ENCODE measurements at places on chromosomes 6 and 20.

DNA sequence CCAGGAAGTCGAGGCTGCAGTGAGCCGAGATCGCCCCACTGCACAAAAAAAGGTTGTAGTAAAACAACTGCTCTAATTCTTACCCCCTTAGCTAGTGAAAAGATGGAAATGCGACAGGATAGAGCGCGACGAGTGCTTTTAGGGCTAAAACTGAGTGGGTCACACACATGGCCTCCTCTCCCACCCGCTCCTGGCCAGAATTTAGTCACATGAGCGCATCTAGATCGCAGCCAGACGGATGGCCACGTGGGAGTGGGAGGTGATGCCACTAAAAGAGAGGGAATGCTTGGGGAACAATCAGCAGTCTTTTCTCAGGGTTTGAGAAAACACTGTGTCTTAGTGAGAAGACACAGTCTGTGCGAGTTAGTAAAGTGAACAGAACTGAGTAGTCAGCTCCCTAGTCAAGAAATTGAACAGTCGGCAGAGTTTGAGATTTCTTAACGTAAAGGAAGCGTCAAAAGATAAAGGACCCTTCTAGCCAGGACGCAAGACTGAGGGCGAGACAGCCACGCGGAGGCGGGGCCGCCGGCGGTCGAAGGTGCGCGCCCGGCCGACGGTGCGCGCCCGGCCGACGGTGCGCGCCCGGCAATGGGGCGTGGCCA lies 664 bp upstream of the ACTR5 start:
- DNase-seq: no peak

DNA sequence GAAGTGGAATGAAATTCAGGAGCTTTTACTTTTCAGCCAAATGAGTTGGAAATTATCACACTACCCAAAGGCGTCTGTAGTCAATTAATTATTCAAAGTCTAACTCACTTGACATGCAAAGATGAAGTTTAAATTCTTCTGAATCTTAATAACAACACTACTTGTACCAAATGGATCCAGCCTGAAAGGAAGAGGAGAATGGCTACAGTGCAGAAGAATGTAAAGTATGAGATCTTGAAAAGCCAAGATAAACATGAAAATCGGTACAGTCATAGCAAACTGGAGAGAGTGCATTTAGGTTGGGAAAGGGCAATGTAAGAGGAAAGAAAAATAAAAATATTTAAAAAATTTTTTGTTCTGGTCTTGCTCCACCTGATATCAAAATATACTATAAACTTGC lies 195.5 kb downstream of the SIM1 start:
- DNase-seq: peak; percentile 78

DNA sequence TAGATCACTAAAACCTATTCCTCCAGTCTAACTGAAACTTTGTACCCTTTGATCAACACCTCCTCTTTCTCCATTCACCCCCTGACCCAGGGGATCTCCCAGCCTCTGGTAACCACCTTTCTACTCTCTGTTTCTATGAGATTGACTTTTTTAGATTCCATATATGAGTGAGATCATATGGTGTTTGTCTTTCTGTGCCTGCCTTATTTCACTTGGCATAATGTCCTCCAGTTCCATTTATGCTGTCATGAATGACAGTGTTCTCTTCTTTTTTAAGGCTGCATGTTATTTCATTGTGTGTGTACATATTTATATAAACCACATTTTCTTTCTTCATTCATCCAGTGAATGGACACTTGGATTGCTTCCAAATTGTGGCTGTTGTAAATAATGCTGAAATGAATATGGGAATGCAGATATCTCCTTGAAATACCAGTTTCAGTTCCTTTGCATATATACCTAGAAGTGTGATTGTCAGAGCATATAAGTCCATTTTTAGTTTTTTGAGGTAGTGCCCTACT lies 57.7 kb downstream of the DHX35 start:
- DNase-seq: peak; percentile 14

DNA sequence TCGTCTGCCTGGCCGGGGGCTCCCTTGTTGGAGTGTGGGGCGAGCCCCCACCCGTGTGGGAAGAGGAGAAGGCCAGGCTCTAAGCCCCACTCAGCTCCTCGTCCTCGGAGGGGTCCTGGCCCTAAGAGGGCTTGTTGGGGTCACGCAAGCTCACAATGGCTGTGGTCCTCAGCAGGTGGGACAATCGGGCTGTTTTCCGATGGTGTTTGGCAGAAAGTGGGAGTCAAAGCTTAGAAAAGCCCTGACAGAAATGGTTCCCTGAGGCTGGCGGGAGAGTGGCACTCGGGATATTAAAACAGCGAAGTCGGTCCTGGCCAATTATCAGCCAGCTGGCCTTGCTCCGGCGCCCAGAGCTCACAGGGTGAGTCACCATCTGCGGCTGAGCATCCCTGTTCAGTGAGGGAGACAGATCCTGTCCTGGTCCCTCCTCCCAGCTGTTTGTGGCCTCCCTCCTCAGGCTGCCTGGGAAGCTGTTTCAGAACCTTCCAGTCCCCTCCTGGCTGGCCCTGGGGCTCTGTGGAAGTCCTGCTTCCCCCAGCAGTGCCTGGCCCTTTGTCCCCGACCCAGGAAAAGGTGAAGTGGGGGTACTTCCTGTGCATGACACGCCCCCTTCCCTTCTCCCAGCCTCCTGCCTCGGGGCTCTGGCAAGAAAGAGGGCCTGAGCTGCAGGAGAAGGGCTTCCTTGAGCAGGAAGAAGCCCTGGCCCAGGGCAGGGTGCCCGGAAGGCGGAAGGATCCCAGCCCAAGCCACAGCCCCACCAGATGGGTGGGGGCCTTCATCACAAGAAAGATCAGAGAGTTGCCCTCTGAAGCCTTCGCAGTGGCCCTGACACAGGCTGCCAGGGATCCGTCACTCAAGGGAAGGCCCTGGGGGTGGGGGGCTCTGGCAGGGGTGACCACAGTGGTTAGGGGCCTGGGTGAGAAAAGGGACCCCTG lies 53.6 kb upstream of the BHLHE23 start:
- peak; percentile 43 for DNase-seq

- peak; percentile 63 for DNase-seq
Observed at GRCh38 chr6:41970436-41970846, 28.8 kb upstream of the CCND3 start.

DNA sequence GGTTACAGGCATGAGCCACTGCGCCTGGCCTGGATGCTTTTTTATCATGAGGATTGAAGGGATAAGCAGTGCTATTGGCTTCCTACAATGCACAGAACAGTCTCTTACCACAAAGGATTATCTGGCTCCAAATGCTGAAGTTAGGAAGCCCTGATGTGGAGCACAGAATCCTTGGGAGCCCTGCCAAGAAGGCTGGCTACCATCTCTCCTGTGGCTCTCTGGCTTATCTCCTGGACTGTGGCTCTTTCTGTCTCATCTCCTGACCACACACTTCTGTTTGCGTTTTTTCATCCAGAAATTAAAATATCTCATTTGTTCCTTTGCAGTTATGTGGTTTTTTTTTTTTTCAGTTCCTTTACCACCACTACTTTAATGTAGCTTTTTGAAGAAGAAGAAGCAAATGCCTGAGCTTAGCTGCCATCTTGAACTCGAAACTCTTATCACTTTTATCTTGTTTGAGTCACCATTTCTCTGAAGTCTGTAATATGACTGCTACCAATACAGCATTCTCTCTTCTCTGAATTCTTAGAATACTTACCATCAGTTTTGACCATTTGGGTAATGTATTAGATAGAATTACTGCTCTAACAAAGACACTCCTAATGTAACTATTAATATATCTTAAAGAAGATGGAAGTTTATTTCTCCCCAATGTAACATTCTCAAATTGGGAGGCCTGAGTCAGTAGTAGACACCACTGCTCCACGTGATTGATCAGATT lies 1044.7 kb downstream of the KIF16B start:
- peak; percentile 8 for DNase-seq

DNA sequence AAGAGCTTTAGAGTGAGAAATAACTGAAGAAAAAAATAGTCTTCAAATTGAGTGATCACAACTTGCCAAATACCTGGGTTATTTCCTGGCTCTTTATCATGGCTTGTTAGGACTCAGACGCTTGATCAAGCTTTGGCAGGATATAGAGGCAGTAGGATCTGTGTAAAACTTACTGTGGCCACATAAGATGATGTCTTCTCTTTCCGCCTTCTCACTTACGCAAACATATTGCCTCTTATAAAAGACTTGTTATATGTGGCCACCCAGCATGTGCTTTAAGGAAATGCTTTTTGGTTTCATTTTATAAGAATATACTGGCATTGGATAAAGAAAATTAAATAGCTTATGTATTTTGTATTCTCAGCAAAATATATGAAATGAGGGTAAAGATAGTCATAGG lies 101.8 kb upstream of the AKIRIN2 start:
- DNase-seq: no peak

DNA sequence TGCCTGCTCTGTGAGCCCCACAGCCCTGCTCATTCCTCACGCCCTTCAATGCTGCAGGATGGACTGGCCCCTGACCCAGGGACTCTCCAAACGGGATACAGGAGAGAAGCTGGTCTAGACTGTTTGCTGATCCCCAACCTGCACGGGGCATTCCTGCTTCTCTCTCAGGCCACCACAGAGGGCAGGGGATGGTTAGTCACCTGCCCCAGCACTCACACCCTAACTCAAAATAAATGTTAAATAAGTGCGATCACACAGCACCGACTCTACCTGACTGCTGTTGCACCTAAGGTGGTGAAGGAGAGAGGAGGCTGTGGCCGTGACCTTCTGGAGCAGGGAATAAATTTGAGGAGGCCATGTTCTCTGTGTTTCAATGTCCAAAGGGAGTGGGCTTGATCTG lies 39.9 kb upstream of the TGM6 start:
- no peak for DNase-seq

- no peak for DNase-seq
Observed at GRCh38 chr6:89707766-89708165, 69.2 kb upstream of the LYRM2 start.

DNA sequence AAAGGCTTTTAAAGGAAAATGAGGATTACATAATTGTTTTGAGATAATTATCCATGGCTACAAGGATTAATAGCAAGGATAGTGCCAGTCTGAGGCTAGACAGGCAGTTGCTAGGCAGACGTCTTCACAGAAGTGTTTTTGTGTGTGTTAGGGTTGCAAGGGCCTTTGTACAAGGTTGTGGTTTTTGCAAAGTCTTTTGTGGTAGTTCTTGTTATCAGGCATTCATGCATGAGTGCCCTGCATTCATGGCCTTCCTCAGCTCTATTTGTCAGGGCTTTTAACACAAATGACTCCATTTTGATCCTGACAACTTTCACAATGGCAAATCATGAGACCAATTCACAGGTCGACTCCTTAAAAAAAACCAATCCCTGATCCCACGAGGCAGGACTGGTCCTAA lies 68.1 kb upstream of the TXNDC5 start:
- DNase-seq: no peak

GRCh38 chr6:25975923-25976560 lies 13.4 kb downstream of the TRIM38 start:
- no peak for DNase-seq

DNA sequence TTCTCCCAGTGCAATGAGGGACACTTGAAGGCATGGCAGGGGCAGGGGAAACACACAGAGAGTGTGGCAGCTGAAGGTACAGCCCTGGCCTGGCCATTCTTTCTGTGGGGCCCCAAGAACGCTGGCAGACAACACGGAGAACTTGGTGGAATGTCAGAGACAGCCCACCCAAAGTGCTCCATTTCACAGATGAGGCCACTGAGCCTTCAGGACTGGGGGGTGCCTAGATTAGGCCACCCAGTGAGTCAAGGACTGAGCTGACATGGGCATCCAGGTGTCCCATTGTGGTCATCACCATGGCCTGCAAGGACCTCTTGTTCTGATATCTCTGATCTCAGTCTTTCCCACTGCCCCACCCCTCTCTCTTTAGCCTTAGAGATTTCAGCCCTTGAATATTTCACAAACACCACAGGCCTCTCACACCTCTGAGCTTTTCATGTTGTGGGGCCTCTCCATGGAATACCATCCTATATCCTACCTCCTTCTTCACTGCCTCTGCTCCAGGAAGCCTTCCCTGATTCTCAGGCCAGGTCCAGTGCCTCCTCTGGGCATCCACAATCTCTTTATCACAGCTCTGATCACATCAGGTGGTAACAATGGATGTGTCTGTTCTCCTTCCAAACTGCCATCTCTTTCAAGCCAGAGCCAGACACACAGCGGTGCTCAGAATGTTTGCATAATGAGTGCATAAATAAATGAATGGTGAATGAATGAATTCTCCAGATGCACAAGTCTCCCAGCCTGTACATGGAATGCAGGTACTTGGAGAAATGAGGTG lies 2.0 kb upstream of the RSPO4 start:
- DNase-seq: no peak

GRCh38 chr6:168341280-168341900 lies 21.8 kb upstream of the DACT2 start:
- DNase-seq: no peak

DNA sequence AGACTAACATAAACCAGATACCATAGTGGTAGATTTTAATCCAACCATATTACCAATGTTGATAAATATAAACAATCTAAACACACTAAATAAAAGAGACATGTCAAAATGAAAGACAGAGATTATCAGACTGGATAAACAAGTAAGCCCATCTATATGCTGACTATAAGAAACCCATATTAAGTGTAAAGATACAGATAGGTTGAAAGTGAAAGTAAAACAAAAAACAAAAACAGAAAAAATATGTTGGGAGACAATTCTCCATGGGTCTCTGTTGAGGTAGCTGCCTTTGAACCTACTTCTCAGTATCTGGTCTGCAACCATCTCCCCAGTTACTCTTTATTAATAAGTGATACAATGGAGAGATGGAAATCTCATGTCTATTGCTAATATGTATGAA lies 21.2 kb downstream of the REV3L start:
- no peak for DNase-seq

GRCh38 chr20:15673206-15673605 lies 900.0 kb downstream of the KIF16B start:
- DNase-seq: peak; percentile 64

DNA sequence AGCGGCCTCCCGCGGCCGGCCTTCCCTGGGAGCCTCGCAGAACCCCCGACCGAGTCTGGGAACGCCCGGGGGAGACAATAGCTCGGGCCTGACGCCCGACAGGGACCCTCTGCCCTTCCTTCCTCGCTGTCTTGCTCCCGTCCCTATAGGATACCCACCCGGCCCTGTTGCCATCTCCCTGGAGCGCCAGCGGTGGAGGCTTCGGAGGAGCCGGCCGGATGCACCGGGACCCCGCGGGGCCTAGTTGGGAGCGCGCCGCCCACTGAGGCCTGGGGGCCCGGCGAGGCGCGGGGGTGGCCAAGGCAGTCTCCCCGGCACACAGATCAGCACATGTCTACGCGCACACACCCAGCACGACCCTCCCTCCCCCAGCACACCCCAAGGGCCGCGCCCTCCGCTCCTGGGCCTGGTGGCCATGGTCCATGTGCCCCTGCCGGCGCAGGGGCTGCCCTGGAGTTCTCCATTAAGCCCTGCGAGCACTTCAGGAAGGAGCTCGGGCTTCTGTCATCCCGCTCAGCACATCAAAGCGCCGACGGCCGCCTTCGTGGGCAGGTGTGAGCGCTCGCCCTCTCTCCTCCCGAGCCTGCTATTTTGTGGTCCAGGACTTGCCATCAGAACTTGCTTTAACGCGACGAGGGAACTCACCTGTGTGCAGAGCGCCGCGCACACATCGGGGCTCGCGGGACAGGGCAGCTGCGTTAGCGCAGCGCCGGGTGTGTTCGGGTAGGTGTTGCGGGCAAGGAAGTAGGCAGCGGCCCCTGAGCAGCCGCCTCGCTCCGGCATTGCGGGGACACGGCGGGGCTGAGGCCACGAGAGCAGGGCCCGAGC lies 3.7 kb downstream of the FOXF2 start:
- no peak for DNase-seq

GRCh38 chr6:1574083-1574761 lies 35.5 kb upstream of the FOXC1 start:
- DNase-seq: no peak

All from adipocyte (in vitro differentiated cells).